T follicular helper cell (primary cell): ENCODE measurements at places on chromosomes 16 and 17.
A peak's percentile ranks its signal among the peaks of the same experiment; 100 is the strongest.

DNA sequence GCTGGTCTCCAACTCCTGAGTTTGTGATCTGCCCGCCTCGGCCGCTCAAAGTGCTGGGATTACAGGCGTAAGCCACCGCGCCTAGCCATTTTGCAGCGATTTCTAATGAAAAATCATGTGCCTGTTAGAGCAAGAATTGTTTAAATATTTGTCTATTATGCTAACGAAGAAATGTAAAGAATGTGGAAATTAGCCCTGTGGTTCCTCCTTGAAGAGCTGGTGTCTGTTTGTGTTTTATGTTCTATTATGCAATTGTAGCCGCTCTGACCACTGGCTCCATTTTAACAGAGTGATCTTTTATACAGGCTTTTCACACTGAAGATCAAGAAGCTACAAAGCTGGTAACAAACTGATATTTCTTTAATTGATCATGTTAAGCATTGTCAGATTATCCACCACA lies 217.3 kb downstream of the USP22 start:
- no peak for DNase-seq

GRCh38 chr17:67421869-67422273 lies 44.8 kb downstream of the PITPNC1 start:
- peak; percentile 58 for DNase-seq

DNA sequence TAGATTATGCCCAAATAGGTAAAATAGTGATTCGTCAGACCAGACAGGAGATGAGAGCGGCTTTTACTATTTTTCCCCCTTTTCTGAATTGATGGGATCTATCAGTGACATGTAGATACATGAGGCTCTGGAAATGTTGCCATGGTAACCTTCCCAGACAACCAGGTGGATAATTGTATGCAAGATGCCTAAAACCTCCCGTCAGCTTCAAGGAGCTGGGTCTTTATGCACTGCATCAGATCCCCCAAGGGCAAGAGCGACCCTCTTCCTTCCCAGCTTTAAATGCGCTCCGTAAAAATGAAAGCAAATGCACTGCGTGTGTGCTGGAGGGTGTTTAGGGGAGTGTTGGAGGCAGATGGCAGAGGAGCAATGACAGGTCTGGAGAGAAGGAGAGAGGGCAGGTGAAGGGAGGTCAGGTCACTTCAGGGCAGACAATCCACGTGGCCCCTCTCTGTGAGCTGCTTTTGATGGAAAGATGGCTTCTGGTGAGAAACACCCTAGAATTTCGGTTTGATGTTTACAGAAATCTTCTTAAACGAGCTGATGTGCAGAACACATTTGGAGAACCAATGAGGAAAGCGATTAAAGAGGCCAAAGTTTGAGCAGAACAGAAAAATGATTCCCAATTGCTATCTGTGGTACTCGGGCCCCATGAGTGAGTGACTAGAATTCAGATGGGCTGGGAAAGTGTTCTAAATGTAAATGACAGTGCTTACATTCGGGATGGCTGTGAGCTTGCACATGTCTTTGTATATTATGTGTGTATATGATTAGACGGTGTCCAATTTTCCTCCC lies 461.7 kb upstream of the HSBP1 start:
- no peak for DNase-seq

DNA sequence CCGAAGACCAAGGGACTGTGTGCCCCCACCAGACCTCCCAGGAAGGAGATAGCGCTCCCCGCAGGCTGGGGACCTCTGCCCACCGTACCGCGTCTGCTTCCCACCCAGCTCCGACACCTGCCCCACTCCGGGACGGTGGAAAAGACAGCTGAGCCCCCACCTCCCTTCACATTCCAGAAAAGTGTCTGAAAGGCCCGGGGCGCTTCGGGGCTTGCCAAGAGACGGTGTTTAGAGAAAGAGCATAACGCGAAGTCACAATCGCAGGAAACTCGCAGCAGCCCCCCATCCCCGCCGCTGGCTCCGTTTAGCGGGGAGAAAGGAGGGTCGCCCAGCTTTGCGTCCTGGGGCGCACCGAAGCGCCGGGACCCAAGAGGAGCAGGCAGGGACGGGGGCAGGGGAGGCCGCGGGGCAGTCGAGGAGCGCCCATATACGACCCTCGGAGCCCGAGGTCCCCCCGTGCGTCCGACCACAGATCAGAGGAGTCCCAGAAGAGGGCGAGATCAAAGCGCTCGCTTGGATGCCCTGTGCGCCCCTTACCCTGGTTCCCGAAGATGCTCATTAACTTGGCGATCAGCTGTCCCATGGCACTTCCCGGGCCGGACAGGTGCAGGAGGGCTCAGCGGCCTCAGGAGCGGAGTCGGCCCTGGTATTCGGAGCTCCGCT lies 652 bp downstream of the ARL5C start:
- DNase-seq = no peak

DNA sequence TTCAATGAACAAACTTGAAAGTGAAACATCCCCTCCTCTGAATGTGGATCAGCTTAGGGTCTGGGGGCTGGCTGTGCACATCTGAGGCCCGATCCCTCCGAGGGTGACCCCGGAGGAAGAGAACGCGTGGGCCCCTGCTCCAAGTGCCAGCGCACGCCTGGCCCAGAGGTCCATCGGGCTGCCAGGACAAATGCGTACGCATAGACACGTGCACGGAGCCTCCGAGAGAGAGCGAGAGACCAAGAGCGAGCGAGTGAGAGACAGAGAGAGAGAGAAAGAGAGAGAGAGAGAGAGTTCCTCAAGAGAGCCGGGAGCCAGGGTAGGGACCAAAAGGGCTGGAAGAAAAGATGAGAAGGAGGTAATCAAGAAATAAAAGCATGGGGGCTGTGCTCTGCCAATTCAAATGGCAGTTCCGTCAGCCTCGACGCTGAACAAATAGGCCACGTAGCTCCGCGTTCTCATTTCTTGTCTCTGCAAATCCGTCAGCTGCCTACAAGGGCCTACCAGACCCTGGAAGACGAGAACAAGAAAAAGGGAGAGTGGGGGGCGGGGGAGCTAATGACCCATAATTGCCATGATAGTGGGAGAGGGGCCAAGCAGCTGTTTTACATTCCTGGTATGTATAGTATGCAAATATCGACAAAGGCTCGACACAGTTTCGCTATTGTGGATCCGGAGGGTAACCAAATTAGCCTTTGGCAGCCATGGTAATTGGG lies 435.3 kb upstream of the ZFHX3 start:
- no peak for DNase-seq

- DNase-seq = no peak
Measured at GRCh38 chr16:10858203-10858602, 18.8 kb upstream of the CIITA start.

GRCh38 chr16:89120281-89120680 lies 26.6 kb downstream of the ACSF3 start:
- DNase-seq = no peak

DNA sequence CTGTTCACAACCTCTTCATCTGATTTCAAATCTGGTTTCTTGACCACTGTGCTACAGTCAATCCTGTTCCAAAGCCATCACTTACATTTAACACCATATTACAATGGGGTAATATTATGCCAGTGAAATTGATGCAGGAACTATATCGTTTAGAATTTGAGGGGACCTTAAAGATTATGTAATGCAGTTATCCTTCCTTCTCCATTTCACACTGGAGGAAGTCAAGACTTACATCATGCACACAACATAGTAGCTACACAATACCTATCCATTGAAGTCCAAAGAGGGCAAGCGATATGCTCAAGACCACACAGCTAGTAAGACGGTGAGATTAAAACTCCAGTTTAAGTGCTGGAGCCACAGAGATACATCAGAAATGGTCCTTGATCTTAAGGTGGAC lies 16.8 kb downstream of the NOG start:
- no peak for DNase-seq

DNA sequence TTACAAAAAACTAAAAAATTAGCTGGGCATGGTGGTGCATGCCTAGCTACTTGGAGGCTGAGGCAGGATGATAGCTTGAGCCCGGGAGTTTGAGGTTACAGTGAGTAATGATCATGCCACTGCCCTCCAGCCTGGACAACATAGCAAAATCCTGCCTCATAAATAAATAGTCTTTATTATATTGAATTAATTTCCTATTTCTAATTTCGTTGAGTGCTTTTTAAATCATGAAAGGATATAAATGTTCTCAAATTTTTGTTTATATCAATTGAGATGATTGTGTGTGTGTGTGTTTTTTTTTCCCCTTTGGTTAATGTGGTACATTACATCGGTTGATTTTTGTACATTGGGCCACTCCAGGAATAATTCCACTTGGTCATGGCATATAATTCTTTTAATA lies 32.0 kb upstream of the AQP8 start:
- DNase-seq = no peak

GRCh38 chr17:61331886-61332285 lies 67.8 kb upstream of the TBX2 start:
- DNase-seq = no peak

GRCh38 chr17:65947831-65948230 lies 244.1 kb downstream of the CEP112 start:
- no peak for DNase-seq

DNA sequence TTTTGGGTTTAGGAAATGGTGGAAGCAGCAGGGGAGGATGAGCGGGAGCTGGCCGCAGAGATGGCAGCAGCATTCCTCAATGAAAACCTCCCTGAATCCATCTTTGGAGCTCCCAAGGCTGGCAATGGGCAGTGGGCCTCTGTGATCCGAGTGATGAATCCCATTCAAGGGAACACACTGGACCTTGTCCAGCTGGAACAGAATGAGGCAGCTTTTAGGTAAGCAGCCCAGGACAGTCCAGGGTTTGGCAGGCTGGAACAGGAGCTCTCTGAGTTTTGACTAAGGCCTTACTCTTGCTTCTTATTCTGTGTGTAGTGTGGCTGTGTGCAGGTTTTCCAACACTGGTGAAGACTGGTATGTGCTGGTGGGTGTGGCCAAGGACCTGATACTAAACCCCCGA lies 41.4 kb downstream of the SF3B3 start:
- DNase-seq = no peak

DNA sequence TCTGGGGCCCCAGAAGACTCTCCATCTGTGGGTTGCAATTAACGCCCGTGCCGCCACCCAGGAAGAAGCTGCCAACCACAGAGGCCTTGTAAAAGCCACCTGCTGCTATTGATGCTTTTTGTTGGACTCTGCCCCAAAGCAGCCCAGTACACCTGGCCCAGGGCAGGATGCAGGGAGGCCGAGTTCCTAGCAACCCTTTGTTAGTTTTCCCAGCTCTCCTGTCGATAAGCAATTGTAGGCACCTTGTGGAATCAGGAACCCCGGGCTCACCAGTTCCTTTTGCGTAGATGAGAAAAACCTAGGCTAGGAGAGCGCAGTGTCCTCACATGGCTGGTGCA lies 103.3 kb downstream of the ABCC6 start:
- no peak for DNase-seq

DNA sequence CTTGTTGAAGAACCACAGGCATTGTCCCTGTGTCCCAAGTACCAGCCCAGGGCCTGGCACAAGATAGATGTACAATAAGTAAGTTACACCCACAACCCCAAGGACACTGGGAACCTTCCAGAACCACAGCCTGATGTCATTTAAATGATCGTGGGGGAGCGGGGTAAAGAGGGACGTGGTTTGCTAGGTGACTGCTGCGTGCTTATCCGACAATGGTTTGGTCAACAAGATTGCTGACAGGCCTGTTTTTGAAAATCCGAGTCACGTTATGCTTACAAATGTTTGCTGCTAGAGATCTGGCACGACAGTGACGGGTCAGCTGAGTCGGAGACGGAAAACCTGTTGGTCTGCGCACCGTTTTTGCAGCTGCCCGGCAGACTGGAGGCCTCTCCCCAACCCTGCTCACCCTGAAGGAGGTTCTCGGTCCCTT lies 22.8 kb downstream of the COTL1 start:
- DNase-seq = no peak

DNA sequence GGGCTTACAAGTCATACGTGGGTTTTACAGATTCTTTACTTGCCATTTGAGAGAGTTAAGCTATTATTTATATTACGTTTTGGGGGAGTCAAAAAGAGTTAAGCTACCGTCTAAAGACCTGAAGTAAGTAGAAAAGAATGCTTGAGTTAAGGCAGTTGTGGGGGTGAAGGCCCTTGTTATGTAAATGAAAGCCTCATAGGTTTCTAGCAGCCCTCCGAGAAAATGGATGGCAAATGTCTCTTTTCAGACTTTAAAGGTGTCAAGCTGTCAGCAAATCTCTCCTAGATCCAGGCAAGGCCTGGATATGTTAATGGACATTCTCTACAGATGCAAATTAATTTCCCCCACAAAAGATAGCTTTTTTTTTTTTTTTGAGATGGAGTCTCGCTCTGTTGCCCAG lies 7.2 kb upstream of the EIF4A3 start:
- DNase-seq = no peak

GRCh38 chr16:31186176-31186575 lies 6.2 kb downstream of the FUS start:
- no peak for DNase-seq

DNA sequence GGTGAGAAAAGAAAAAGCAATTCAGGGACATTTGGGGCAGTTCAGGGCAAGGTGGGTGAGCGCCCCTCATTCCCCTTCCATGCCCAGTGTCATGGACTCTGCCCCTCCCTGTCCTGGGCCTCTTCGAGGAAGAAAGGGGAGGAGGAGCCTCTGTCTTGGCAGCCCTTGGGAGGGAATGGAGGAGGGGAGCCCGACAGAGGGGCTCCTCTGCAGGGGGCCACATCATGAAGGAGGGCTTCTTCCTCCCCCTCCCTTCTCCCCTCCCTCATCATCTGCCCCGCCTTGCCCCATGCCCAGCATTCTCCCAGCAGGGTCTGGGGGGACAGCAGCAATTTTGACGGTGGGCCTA lies 33.2 kb upstream of the TAC4 start:
- DNase-seq = no peak

DNA sequence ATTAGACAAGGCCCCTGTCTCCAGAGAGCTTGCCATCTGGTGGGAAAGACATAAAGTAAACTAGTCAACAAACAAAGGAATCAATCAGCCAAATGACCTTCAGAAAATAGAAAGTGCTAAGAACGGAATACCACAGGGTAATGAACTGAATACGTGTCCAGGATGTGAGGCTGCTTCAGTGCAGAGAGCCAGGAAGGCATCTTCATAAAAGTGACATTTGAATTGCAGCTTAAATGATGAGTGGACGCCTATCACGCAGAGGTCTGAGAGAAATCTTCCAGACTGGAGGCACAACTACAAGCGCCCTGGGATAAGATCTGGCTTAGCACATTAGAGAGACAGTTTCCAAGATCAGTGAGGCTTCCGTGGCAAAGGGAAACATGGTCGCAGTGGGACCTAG lies 574.1 kb upstream of the CDH8 start:
- DNase-seq = no peak

- no peak for DNase-seq
Measured at GRCh38 chr17:50863221-50863843, 2.8 kb downstream of the TOB1 start.

GRCh38 chr17:72343911-72344310 lies 223.1 kb downstream of the SOX9 start:
- DNase-seq = no peak
